ENCODE measurements at places on chromosomes 13 and 19. TPM values are rescaled to one million over a fixed set of nuclear protein-coding genes. Genes with fewer than 3 reads are reported as not detected.
A peak's percentile ranks its signal among the peaks of the same experiment; 100 is the strongest.

The PLPPR2 gene
- 8.1 TPM for total RNA-seq

The CEACAM5 gene
- not detected for total RNA-seq

The SPRED3 gene
- total RNA-seq, result 2.0 TPM

The SERP2 gene
- not detected for total RNA-seq

The PBX4 gene
- total RNA-seq, result 7.7 TPM

The ANGPTL8 gene
- not detected for total RNA-seq

The SLC27A5 gene
- total RNA-seq, result 12.0 TPM

The OLFM4 gene
- total RNA-seq, result not detected

The CD22 gene
- total RNA-seq, result not detected

The RFPL4A gene
- total RNA-seq, result 0.49 TPM

The CYP4F11 gene
- 0.80 TPM for total RNA-seq

The PRTN3 gene
- total RNA-seq, result not detected

The MLLT1 gene
- total RNA-seq, result 5.6 TPM

The EDDM13 gene
- not detected for total RNA-seq

The SMAD9 gene
- 22.3 TPM for total RNA-seq

GRCh38 chr19:30686826-30687566, 314.8 kb downstream of the ZNF536 start:
- no peak for DNase-seq

- DNase-seq, result peak; percentile 51
Measured at GRCh38 chr13:33931397-33932311, 113.7 kb downstream of the RFC3 start.

DNA sequence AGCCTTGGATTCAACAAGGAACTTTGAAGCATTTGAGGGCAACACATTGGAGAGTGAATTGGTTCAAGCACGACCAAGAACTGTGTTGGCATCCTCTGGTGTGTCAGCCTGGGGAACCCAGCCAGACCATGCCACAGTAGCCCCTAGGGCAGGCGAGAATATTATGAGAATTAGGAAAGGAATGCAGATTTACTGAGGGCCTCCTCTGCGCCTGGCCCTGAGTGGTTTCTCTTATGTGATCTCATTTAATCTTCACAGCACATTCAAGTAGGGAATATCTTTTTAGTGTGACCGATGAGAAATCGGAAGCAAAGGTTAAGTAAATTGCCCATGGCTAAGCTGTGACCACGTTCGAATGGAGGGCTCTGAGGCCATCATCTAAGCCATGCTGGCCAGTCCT, 15.3 kb upstream of the ERICH6B start:
- no peak for DNase-seq

DNA sequence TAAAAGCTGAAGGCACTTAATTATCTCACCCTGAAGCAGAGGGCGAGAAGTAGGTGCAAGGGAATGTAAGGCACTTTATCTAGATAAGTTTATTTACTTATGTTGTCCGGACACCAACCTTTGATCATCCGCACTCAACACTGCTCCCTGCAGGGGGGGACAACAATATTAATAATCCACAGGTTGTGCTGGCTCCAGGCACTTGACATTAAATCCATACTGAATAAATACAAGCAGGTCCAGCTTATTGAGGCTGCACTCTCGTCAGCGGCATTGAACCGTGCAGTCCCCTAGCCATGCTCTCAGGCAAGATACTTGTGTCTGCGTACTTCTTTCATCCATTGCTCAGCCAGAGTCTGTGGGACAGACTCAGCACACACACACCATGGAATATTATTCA, 374.5 kb upstream of the NBEA start:
- no peak for DNase-seq

- no peak for DNase-seq
Measured at GRCh38 chr13:111399776-111400538, 79.5 kb downstream of the TEX29 start.

GRCh38 chr19:15293781-15294491, 38.4 kb downstream of the BRD4 start:
- no peak for DNase-seq

- DNase-seq, result peak; percentile 67
Measured at GRCh38 chr13:105937451-105937850, 598.0 kb downstream of the EFNB2 start.

DNA sequence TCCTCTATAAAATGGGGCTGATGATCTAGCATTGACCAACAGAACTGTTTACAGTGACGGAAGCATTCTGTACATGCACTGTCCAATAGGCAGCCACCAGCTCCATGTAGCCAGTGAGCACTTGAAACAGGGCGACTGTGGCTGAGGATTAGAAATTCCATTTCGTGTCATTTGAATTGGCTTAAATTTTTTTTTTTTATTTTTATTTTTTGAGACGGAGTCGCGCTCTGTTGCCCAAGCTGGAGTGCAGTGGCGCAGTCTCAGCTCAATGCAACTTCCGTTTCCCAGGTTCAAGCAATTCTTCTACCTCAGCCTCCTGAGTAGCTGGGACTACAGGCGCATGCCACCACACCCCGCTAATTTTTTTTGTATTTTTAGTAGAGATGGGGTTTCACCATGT, 3.0 kb downstream of the PRKCG start:
- DNase-seq, result no peak

DNA sequence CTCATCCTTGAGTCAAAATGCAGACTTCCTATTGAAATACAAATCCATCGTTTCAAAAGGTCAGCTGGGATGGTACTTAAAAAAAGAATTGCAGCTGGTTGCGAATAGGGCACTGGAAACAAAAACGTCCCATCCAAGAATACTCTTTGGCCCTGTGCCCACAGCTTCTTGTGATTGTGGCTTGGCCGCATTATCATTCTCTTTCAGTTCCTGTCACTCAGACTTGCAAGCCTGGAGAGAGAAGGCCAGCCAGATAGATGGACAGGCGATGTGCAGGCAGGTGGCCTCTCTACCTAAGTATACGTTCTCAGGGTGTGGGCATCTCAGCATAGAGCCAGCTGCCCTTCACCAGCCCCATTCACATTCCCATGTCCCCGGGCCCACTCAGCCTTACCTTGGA, 208.5 kb upstream of the ZNF536 start:
- no peak for DNase-seq

DNA sequence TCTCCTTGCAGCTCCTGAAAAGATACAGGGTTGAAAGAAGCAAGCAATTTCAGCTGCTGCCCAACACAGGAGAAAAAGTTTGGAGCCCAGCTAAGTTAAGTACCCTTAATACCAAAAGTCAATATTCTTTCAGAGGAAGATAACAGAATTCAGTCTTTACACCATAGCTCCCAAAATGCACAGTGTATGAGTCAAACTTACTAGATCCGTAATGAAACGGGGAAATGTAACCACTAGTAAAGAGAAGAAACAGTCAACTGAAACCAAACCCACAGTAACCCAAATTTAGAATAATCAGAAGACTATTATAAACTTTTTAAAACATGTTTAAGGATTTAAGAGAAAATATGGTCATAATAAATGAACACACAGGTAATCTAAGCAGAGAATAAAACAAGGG, 45.2 kb downstream of the SUCLA2 start:
- DNase-seq, result no peak

- peak; percentile 57 for DNase-seq
Measured at GRCh38 chr13:29428310-29429181, 166.9 kb downstream of the SLC7A1 start.

- DNase-seq, result no peak
Measured at GRCh38 chr13:41401366-41401765, 56.0 kb upstream of the RGCC start.

DNA sequence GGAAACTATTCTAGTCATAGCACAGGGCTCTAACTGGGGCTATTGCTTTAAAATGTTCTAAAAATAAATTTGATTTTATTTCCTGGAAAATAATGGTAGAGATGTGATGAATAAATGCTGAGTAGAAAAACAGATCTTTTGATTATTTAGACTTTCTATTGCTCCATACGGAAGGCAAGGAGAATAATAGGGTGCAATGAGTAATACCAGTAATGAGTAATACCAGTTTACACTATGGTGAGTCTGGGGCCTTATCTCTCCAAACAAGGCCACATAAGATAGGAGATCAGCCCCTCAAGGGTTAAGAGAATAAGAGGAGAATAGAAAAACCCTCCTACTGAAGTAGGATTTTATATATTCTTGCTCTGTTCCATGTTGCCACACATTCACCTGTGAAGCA, 390.4 kb downstream of the KLF5 start:
- DNase-seq, result no peak

GRCh38 chr13:77832339-77833100, 86.1 kb downstream of the EDNRB start:
- DNase-seq, result peak; percentile 30

- no peak for DNase-seq
Measured at GRCh38 chr13:29315847-29316246, 279.6 kb downstream of the SLC7A1 start.

DNA sequence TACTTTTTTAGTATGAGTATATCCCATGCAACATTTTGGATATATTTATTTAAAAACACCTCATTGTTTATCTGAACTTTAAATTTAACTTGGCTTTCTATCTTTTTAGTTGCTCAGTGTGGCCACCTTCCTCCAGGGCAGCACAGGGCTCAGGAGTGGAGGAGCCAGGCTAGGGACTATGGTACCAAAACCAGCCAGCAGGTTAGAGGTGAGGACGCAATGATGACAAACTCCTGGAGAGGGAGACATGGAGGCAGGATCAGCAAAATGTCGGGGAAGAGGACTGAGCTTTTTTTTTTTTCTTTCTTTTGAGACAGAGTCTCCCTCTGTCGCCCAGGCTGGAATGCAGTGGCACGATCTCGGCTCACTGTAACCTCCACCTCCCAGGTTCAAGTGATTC, 29.6 kb upstream of the CALM3 start:
- peak; percentile 22 for DNase-seq

DNA sequence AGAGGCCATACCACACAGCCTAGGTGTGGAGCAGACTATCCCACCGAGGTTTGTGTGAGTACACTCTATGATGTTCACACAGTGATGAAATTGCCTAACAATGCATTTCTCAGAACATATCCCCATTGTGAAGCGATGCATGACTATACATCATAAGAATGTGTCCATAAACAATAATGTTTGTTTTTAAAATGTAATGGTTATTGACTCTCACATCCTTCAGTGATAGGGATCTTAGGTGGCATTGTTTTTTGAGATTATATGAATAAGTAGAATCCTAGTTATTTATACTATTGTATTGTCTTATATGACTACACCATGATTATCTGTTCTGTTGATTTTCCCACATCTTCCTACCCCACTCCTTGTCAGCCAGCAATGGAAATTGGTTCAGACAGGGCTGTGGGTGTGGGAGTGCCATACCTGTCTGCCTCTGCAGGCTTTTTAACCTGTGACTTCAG, 13.6 kb downstream of the CCNA1 start:
- DNase-seq, result no peak

DNA sequence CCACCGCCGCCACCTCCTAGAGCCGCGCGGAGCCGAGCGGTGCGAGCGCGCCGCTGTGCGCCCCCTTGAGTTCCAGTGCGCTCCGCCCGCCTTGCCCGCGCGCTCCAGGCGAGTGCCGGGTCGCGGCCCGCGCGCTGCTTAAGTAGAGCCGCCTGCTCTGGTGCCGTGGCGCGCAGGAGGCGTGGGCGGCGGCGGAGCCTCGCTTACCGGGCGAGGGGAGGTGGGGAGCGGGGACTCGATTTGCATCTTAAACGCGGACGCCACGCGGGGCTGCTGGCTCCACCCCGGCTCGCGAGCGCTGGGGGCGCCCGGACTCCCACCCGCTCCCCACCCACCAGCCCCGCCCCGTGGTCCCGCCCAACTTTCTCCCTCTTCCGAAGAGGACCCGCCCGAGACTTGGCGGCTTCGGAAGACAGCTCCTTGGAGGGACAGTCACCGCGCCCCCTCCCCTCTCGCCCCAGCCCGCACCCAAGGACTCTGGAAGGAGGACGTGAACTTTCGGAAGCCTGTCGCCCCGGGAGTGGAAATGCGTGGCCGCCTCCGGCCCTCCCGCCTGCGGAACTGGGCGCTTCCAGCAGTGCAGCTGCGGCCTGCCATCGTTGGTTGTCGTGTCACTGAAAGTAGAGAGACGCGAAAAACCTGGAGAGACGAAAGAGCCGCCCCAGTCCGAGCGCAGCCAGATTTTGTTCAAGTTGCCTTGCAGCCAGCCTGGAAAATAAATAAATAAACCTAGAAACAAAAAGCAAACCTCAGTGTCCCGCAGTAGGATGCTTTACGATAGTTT, at the start of gene KCTD12:
KCTD12 (minus strand) TSS at position 114 of the 784 bp plus-strand sequence. CDS start 257 bp downstream, outside the sequence.
- DNase-seq, result peak; percentile 64

DNA sequence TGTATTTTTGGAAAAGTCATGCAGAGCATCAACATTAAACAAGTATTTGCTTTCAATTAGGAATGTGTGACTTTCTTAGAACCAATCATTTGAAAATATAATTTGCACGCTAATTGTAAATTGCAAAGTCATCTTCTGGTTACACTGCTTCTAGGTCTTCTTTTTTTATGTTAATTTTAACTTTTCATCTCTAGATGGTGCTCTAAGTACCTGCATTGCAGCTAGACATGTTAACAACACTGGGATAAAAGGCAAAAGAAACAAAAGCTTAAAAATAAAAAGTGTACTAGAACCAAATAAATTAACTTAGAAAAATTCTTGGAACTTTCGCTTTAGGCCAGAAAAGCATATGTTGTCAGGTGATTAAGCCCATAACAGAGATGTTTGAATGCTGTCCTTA, 2758.2 kb downstream of the PCDH9 start:
- peak; percentile 16 for DNase-seq

- DNase-seq, result no peak
Measured at GRCh38 chr19:6925801-6926751, 38.7 kb downstream of the ADGRE1 start.

- no peak for DNase-seq
Measured at GRCh38 chr13:32447894-32448623, 20.1 kb upstream of the N4BP2L1 start.

DNA sequence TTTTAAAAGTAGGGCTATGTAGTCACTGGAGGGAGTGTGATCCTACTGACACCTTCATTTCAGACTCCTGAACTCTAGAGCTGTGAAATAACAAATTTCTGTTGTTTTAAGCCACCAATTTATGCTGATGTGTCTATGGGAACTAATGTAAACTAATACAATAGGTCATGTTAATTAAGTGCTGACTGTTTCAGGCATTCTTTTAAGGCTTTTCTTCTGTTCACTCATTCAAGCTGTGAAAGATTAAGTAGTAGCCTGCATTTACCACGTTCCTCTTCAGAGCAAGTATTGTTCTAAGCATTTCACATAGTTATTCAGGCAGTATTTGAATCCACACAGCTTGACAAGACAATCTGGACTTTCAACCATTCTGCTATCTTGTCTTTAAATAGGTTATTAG, 1135.0 kb downstream of the SLITRK1 start:
- DNase-seq, result no peak

GRCh38 chr13:98517576-98518310, 59.2 kb downstream of the STK24 start:
- DNase-seq, result no peak

GRCh38 chr19:46904114-46905060, 43.6 kb downstream of the ARHGAP35 start:
- no peak for DNase-seq

DNA sequence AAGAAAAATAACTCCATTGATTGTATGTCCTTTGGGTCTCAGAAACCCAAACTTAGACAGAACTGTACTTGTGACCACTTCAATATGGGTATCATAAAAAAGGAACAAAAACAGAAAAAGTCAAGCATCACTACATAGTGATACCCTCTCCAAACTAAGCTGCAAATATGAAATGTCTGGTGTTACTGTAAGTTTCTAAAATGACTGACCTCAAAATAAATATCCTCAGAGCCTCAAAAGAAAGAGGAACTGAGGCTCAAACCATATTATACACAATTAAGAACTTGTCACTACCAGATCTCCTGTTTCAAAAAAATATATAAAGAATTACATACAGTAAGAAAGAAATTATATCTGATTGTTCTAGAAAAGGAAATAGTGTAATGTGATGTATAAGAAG, 787.9 kb upstream of the KLHL1 start:
- no peak for DNase-seq
